ENCODE measurements at places on chromosomes 5 and 9.

DNA sequence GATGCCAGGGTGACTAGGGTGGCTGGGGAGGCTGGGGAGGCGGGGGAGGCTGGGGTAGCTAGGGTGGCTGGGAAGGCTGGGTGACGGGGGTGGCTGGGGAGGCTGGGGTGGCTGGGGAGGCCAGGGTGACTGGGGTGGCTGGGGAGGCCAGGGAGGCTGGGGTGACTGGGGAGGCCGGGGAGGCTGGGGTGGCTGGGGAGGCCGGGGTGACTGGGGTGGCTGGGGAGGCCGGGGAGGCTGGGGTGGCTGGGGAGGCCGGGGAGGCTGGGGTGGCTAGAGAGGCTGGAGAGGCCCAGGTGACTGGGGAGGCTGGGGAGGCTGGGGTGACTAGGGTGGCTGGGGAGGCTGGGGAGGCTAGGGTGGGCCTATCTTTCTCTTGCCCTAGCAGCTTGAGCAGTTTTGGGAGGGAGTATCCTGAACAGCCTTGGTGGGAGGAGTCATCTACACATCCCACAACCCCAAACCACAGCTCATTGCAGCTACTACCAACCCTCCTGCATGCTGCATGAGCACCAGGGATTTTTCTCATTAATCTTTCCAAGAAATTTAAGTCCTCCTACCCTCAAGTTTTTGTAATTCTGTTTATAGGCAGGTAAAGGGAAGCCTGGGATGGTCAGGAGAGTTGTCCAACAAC is 203.2 kb upstream of the IRX1 start:
- DNase-seq: no peak

DNA sequence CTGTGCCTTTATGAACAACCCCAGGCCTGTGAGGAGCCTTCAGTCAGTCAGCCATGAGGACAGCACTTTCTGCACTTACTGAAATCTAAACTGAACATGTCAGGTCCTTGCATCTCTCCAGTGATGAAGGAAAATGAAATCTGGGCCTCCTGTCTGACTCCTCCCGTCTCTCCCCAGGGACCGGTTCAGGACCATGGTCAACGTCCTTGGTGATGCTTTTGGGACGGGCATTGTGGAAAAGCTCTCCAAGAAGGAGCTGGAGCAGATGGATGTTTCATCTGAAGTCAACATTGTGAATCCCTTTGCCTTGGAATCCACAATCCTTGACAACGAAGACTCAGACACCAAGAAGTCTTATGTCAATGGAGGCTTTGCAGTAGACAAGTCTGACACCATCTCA is 77.0 kb upstream of the PLPP6 start:
- no peak for DNase-seq

GRCh38 chr5:138755084-138755748 is 2.0 kb downstream of the CTNNA1 start:
- no peak for DNase-seq

DNA sequence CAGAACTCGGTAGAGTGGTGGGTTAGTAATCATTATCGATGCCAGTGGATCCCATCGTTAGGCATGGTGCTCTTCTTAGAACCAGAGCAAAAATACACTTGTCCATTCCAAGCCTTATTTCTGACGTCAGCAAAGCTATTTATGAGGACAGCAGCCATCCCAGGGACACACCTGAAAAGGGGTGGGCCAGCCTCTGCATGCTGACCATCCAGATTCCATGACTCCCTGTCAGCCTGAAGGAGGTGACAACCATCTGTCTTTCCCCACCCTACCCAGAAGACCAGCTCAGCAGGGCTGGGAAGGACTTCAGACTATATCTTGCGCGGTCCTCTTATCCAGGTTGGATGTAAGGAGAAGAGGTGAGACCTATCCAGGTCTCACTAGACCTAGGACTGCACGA is 5.7 kb upstream of the NIPAL4 start:
- no peak for DNase-seq

- no peak for DNase-seq
Measured at GRCh38 chr5:133995341-133995740, 9.4 kb downstream of the VDAC1 start.

- peak; percentile 11 for DNase-seq
Measured at GRCh38 chr9:82570226-82570625, 492.7 kb downstream of the RASEF start.

DNA sequence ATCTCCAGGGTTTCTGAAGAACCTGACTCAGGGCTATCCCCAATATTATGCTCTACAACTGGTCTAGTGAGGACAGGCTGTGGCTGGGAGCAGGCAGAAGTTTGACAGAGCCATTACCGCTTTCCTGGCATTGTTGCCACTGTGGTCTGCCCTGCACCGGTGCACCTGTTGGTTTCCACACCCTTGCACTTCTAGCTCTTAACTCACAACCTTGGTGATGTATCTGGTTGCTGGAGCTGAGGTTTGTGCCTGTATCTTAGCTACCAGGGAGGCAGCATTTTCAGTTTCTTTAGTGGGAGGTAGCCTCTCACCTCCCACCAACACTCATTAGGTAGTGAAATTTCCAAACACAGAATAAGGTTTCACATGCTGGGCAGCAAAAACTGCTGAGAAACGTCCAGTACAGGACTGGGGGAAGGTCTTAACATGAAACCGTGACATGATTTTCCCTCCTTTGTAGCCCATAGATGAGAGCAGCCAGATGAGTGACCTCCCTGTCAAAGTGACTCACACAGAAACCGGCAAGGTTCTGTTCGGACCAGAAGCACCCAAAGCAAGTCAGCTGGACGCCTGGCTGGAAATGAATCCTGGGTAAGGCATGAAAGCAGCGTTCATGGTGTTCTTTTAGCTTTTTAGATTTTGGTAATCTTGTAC is 57.7 kb downstream of the SMARCA2 start:
- DNase-seq: no peak

Data from fibroblast of gingiva (primary cell).